ENCODE measurements at places on chromosomes 1 and 21.

- DNase-seq = no peak
Measured at GRCh38 chr1:56436296-56436695, 143.1 kb downstream of the PLPP3 start.

- DNase-seq = no peak
Measured at GRCh38 chr1:117694543-117694942, 88.7 kb downstream of the TENT5C start.

DNA sequence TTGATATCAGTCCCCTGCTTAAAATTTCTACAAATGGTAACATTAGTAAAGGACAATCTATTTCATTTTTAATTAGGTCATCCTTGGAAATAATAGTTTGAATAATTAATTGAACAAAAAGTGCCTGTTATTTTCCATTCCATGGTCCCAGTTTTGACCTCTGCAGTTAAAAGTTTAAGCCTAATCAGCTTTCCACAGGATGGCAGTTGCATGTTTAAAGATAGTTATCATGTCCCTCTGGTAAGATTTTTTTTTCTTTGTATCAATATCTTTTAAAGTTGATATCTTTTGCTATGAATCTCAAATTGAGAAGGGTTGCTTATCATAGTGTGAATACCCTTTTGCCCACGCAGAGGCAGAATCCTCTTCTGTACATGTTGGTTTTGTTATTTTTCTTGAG, 90.4 kb downstream of the HS2ST1 start:
- no peak for DNase-seq

DNA sequence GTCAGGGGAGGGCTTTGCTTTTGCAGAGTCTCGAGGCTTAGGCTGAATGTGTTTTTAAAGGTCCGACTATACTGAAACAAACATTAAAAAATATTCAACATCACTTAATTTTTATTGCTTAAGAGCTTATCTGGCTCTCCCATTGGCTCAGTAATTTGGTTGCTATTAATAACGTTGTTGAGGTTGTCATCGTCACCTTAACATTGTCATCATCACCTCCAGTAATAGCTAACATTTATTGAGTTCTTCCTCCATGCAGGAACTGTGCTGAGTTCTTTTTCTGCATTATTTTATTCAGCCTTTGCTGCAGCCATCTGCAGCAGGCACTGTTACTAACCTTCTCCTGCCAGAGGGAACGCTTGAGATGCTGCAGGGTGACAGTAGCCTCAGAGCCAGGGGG, 40.1 kb downstream of the ADARB1 start:
- no peak for DNase-seq

- no peak for DNase-seq
Measured at GRCh38 chr1:185594786-185595410, 139.3 kb upstream of the HMCN1 start.

DNA sequence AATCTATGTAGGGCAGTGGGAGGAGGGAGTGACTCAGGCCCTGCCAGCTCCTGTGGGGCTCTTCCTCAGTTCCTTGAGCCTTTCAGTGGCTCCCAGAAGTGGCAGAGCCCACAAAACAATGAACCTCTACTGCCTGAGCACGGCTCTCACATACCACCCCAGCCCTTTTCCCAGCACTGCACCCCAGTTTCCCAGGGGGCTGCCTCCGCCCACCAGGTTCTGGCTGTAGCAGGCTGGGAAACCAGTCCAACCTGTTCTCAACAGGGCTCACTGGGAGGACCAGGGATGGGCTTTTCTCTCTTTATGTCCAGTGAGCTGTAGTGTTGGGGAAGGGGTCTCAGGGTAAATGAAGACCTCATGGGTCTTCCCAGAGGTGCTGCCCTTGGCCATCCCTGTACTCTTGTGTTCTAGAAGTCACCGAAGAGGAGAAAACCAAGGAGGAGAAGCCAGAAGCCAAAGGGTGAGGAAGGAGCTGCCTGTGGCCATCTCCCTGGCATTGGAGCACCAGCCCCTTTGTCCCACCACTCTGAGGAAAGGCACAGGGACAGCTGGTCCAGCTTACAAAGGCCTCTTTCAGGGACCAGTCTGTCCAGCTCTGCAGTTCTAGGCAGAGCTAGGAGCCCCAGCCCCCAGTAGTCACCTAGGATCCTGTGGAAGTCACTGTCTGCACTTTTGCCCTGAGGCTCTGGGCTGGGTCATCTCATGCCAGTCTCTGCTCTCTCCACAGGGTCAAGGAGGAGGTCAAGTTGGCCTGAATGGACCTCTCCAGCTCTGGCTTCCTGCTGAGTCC, 3.5 kb downstream of the MARCKSL1 start:
- DNase-seq = no peak
